ENCODE measurements at places on chromosomes 5 and 9.

GRCh38 chr5:118705959-118706667, 282.2 kb downstream of the DTWD2 start:
- DNase-seq: no peak

DNA sequence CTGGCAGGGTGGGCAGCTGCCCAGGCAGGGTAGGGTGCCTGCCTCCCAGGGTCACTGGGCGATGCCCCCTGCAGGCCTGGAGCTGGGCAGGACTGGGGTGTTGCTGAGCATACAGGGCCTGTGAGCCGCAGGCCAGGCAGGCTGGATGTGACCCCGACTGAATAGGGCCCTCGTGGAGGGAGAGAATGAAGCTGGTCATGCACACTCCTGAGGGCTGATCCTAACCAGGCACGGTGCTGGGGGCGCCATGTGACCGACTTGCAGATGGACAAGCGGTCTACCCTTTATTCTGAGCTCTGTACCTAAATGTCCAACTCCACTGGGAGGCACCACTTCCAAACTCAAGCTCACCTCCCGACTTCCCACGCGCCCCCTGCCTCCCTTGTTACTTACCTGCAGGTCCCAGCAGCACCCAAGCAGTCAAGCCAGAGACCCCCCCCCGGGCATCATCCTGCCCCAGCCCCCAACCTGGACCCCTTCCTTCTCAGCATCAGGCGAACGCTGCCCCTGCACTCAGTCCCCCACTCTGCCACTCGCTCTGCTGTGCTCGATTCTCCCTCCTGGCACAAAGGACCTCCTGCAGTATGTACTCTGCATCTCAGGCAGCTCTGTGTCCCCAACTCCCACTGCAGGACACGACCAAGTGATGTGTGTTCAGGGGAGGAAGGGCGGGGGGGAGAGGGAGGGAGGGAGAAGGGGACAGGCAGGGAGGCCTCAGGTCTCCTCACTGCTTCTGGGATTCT, 76.8 kb upstream of the PHYKPL start:
- no peak for DNase-seq

- DNase-seq: peak; percentile 87
Measured at GRCh38 chr5:181243564-181244343, at the start of gene RACK1. Gene RACK1, minus strand, starts transcription at chr5:181243906. Its CDS starts 106 bp downstream, at chr5:181243800.

DNA sequence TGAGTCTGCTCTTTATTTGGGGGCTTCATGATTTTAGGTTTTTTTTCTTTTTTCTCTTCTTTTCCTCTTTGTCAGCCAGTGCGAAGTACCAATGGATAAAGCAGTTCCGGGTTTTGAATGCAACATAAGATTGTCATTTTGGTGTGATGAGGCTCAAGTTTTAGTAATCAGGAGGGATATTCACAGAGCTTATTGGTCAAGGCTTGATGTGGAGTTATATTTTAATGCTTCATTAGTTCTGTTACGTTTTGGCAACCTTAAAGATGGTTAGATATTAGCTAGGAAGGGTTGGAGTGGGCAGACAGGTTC, 1.4 kb downstream of the PIK3R1 start:
- no peak for DNase-seq

DNA sequence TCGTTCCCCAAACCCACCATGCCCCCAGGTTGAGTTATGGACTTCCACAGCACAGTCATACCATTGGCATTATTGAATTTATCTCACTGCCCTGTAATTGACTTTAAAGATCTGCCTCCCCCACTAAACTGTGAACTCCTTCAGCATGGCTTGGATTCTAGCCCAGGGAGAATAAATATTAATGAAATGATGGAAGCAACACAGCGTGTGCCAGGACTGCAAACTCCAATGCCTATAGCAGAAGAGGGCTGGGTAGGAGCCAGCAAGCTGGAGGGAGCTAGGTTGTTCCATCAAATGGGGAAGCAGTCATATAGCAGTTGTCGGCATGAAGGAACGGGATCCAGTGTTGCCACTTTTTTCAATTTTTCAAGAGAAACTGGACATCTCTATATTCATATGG, 69.0 kb upstream of the MSX2 start:
- DNase-seq: no peak

DNA sequence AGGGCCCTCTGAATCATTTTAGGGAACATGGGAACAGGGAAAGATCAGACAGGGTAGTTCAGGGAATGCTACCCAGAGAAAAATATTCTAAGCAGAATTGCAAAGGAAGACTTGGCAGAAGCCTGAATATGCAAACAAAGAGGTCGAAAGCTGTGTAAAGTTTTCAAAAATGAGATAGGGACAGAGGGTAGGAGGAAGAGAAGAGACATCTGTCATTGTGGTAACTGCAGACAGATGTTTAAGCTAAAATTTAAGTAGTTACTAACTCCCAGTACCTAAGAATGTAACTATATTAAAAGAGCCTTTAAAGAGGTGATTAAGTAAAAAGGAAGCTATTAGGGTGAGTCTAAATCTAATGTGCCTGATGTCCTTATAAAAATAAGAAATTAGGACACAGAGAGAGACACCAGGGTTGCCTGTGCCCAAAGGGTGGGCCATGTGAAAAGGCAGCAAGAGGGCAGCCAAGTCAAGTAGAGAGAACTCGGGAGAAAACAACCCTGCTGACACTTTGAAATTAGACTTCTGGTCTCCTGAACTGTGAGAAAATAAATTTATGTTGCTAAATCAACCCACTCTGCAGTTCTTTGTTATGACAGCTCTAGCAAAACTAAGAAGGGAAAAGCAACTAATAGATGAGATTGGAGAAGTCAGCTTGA, 1647.4 kb upstream of the C9orf72 start:
- no peak for DNase-seq

- no peak for DNase-seq
Measured at GRCh38 chr9:76359365-76359764, 34.9 kb downstream of the RFK start.

DNA sequence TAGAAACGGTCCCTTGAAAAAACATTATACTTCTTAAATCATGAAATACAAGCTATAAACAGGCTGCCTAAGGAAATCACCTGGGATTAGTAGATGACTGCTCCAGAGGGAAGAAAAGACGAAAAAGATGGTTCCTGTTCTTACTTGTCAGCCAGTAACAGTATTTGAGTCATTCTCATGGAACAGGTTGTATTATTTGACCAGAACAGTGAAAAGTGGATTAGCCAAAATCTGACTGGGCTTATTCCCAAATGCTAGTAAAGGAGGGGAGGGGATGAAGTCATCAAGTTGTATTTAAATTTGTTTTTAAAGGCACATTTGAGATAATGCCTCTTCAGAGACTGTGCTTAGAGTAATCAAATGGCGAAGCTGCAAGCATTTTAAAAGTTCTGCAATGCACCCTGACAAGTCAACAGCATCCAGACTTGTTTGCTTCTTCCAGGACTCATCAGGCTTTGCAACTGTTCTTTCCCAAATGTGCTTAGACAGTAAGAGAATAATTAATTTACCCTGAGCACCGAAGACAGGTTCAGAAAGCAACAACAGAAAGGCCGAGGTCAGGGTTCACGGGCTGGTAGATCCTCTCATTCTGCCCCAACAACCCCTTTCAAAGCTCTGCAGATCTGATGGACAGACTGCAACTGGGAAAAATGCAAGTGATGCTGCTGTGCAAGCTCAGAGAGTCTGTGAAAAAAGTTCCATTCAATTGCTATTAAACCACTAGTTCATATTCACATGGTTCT, 800.6 kb downstream of the KCTD16 start:
- DNase-seq: no peak

DNA sequence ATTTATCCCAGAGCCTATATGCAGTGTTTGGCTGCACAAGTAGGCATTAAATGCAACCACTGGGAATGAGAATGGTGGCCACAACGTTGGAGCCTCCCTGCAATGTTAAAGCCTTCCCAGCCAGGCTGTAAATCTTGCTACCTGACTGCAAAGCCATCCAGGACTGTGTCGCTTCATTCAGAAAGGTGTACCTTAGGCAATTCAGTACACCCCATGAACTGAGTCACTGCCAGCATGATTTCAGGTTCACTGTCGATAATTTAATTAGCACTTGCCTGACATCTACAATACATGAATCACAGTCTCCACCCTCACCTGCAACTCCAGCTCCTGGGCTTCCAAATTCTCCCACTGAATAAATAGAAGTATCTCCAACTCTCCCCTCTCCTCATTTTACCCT, 108.4 kb downstream of the SLIT3 start:
- DNase-seq: no peak

- no peak for DNase-seq
Measured at GRCh38 chr5:1412163-1412562, 33.1 kb downstream of the SLC6A3 start.

DNA sequence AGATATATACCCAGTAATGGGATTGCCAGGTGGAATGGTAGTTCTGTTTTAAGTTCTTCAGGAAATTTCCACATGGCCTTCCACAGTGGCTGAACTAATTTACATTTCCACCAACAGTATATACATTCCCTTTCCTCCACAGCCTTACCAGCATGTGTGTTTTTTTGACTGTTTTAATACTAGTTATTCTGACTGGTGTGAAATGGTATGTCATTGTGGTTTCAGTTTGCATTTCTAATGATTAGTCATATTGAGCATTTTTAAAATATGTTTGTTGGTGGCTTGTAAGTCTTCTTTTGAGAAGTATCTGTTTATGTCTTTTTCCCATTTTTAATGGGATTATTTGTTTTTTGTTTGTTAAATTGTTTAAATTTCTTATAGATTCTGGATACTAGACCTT, 208.9 kb downstream of the CFAP90 start:
- DNase-seq: no peak

- DNase-seq: no peak
Measured at GRCh38 chr5:55502759-55503158, 32.0 kb downstream of the PLPP1 start.

DNA sequence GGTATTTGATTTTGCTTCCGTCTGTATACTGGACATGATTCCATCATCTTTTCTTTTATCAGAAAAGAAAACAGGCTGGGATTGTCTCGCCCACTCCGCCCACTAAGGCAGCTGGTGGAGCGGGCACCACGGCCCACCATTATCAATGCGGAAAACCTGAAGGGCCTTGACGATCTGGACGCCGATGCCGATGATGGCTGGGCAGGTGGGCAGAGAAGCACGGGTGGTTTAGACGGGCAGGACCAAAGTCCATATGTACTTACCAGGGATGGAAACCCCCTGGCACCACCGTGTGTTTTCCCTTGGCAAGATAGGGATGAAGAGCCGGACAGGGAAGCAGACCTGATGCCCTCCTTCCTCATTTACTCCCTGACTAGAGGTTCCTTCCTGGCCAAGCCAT, 53.7 kb downstream of the PRRC2B start:
- DNase-seq: no peak

GRCh38 chr9:8904771-8905515, 1105.4 kb upstream of the DMAC1 start:
- no peak for DNase-seq

DNA sequence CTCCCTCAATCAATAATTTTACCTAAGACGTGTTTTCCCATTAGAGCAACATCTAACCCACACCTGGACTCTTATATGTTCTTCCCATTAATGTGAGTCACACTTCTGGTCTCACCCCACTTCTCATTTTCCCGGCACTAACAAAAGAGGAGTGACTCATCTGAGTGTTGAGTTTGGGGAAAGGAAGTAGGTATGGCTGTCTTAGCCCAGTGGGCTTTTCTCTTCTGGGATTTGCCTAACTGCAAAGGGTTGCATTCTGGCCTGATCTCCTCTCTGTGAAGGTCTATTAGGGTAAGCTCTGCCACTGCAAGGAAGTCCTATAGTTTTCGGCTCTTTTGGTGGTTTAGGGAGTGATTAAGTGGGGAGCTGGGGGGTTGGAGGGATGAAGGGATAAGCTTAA, 195.6 kb downstream of the KIAA0825 start:
- no peak for DNase-seq

DNA sequence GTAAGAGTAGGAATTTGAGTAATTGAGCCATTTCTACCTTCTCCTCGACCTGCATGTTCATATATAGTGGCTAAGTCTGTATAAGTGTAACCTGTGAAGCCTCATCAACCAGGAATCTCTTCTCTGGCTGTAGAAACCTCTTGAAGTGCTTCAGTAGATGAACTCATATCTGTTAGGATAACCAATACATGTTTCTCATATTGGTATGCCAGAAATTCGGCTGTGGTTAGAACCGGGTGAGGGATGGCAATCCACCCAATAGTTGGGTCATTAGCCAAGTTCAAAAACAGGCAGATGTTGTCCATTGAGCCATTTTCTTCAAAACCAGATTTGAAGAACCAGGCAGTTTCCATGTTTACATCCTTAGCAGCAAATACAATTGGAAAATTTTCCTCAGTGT, 28.9 kb upstream of the GSN start:
- no peak for DNase-seq

DNA sequence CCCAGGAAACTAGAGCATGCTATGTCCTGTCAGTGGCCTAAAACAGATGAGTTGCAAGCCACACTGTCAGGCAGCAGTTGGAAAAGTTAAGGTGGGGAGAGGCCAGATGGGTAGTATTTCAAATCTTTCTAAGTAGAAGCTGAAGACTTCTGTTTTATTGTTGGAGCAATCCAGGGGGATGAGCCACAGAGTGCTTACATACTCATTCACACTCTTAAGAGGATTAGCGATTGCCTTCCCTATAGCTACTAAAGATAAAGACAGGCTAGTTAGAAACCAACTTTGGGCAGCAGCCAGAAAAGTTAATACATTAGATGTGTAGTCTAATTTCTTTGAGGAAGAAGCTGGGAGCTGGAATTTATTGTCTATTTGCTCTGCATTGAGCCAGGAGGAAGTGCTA, 61.7 kb upstream of the ELAVL2 start:
- DNase-seq: no peak

- DNase-seq: no peak
Measured at GRCh38 chr9:5493679-5494511, 16.4 kb upstream of the PDCD1LG2 start.

DNA sequence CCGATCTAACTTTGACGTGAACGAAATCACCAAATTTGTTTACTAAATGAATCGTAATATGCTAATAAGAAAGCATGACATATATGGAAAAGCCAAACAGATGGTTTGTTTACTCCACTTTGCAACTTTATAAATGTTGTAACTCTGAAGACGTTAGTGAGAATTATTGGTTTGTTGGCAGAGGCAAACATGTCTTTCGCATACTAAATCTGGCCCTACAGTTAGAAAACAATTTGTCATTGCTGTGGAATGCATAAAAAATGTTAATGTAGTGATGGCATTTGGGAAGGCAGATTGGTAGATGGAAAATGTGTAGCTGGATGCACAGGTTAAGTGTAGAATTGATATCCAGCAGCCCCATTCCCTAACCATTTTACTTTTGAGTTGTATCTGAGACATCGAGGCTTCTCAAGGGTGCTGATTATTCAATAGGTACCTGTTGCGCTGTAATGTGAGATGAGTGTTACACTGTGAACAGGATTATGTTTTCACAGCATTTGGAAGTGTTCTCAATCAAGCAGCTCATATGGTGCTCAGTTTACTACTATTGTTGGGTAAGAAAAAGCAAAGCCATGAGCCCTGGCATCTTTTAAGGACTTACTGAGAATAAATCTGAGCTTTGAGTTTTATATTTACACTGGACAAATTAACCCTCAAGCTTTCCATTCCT, 444.8 kb downstream of the BNC2 start:
- DNase-seq: no peak

GRCh38 chr9:123745933-123746332, 184.0 kb downstream of the DENND1A start:
- DNase-seq: no peak

- DNase-seq: no peak
Measured at GRCh38 chr5:137036640-137037039, 462.5 kb downstream of the SPOCK1 start.
